AG08396 (cell line): ENCODE measurements at places on chromosomes 3 and 15.
A peak's percentile ranks its signal among the peaks of the same experiment; 100 is the strongest.

DNA sequence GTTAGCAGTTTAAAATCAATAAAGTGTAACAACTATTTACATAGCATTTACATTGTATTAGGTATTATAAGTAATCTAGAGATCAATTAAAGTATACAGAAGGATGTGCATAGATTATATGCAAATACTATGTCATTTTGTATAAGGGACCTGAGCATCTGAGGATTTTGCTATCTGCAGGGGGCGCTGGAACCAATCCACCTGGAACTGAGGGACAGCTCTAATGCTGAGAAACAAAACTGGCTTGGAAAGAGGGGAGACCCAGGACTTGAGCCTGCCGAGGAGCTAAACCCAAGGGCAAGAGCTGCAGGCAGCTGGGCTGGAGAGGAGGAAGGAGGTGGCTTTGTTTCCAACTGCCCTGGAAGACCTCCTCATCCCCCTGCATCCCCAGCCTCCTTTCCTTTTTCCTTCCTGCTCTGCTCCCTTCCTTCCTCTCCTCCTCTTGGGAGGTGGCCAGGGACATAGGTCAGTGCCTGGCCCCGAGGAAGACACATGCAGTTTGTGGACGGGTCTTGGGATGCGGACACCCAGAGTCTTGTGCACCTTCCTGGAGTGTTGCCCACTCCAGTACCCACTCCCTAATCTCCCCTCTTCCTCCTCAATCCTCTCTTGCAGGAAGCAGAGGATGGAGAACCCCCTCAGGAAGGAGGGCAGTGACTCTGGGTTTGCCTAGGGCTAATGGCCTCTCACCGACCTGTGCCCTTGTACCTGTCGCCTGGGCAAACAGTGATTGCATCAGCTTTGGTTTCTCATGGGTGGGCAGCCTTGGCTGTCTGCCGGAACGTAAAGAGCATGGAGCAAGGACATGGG lies 825 bp upstream of the RTP3 start:
- DNase-seq, result no peak

- no peak for DNase-seq
Observed at GRCh38 chr3:58679446-58679845, 12.9 kb upstream of the FAM3D start.

- no peak for DNase-seq
Observed at GRCh38 chr3:25831578-25831977, 41.7 kb downstream of the OXSM start.

- no peak for DNase-seq
Observed at GRCh38 chr3:102599819-102600576, 165.2 kb downstream of the ZPLD1 start.

GRCh38 chr3:131883086-131883485 lies 151.7 kb downstream of the CPNE4 start:
- no peak for DNase-seq

DNA sequence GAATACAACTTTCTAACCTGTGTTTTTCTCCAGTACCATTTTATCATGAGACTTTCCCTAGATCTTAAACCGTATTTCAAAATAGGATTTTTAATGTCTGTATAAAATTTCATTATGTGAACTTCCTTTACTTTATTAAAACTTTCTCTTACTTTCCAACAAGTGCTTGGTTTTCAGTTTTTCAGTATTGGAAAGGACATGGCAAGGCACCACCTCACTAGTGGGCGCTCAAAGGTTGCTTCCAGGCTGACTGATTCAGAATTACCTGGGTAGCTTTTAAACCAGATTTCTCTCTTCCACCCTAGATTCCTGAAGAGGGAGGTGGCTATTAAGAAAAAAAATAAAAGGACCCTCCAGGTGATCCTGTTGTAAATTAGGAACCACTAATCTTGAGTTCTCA lies 236.6 kb downstream of the SOX2 start:
- no peak for DNase-seq

DNA sequence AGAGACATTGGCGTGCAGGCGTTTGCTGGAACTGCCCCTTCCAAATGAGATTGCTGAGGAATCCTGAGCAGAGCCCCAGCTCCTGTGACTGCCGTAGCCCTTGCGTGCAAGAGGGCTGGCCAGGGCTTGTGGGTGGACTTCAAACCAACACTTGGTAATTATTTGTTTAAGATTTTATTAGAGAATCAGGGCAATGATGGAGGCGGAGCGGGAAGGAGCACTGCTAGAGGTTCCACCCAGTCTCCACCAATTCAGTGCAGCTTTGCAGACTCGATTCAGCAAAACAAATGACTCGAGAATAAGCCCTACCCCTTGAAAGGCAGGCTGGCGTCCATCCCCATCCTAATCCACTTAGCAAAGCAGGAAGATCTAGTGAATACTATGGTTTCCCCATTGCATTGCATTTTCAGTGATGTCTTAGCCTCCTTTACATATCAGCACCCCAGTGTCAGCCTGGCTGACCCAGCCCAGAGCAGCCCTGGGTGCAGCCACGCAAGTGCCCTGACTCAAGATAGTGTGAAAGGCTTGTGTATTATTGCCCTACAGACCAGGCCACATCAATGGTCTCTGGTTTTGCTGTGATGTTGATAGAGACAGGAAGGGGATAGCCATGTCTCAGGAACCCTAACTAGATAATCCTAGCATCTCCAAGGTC lies 26.0 kb downstream of the GLDN start:
- no peak for DNase-seq

DNA sequence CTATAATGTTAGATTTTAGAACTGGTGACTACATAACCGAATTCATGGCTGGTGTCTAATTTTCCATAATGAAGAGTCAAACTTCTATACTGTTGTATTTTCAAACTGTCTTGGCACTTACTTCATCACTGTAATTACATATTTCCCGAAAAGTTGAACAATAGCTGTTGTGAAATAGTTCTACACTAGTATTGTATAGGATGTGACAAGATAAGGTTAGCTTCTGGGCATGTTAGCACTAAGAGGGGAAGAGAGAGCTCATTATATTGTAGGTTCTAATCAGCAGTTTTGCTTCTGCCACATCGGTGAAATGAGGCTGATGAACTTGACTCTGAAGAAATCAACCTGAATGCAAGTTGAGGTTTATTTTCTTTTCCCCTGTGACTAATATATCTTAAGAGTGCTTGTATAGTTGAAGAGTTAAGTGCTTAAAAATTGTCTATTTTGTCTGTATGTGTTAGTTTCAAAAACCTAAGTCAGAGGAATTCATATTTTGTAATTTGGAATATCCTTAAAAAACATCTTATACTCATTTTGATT lies 8.9 kb downstream of the GYG1 start:
- no peak for DNase-seq

GRCh38 chr3:107117156-107117555 lies 260.1 kb upstream of the CCDC54 start:
- DNase-seq, result no peak

GRCh38 chr3:48552111-48552951 lies 4.3 kb downstream of the PFKFB4 start:
- no peak for DNase-seq

- peak; percentile 60 for DNase-seq
Observed at GRCh38 chr3:87350367-87351199, 74.2 kb upstream of the POU1F1 start.

DNA sequence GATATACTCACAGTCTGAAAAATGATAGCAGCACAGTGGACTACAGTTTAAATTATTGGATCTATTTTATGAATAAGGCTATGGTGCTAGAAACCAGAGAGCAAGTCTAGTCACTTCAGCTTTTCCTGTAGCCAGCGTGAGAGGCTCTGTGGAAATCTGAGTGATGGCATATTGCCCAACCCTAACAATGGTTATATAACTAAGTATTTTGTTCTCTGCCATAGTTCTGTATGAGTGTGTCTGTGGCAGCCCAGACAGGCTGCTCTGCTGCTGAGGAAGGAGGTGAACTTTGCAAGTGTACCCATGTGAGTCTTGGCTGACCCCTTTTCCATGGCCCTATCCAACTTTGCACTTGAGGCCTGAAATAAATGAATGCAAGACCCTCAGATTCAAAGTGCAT lies 105.7 kb downstream of the LRTM1 start:
- DNase-seq, result peak; percentile 8

- no peak for DNase-seq
Observed at GRCh38 chr3:52120556-52121463, 33.4 kb downstream of the POC1A start.

- DNase-seq, result no peak
Observed at GRCh38 chr3:155640098-155640497, 104.8 kb downstream of the PLCH1 start.

- DNase-seq, result no peak
Observed at GRCh38 chr3:122310361-122310760, 14.7 kb upstream of the CSTA start.

GRCh38 chr3:141681390-141681780 lies 56.7 kb upstream of the RNF7 start:
- DNase-seq, result no peak

DNA sequence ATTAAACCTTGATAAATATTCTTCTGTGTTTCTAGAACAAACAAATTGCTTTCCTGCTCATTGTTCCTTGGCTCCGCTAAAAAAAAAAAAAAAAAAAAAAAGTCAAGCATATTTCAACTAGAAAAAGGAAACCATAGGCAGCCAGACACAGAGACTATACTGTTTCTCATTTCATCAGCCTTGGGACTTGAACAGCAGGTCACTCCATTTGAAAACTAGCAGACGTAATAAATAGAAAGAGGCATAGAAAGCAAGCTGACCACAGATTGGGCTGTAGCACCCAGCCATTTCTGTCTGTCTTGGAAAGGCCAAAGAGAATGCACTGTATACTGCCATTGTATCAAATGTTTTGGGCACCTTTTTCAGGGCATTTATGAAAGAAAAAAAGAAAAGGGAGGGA lies 697.1 kb downstream of the NLGN1 start:
- DNase-seq, result no peak
